ENCODE measurements at places on chromosomes 6 and 20. TPM values are rescaled to one million over a fixed set of nuclear protein-coding genes. Genes with fewer than 3 reads are reported as not detected.

DNA sequence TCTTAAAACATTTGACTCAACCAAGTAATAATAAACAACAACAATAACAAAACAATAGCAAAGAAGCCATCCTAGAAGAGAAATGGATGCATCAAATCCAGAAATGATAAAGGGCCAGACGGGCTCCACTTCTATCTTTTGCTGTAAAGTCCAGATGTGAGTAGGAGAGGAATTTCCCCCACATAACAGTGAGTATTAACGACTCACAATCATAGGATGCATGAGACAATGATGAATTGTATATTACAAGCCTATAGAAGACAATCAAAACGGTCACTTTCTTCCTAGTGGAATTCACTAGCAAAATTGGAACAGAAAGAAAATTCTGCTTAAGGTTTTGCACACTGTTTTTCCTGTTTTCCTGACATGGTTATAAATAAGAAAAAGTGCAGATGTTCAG is 97.0 kb upstream of the PREP start:
- DNase-seq, result no peak
- peaks cover 5% of the 10 kb centered on the region for H3K27me3 ChIP-seq
- no peaks in the 10 kb centered on the region for H3K36me3 ChIP-seq
- H3K27ac ChIP-seq, result no peak overlapping the region

DNA sequence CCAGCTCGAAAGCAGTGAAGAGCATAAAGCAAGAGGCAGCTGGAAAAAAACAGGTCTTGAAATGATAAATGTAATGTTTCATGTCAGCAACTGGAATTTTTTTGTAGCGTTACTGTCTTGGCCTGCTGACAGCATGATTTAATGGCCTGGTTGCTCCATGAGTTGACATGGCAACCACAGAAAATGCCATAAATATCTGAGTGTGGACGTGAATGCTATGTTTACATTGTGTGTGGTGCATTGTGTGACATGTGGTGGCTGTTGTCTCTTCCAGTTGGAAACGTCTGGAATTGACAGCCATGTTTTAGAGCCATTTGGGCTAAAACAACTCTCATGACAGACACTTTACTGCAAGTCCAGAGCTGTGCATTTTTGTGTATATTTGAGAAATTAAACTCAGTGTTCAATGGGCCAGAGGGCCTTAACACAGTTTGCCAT is 170.0 kb downstream of the FOXA2 start:
- no peaks in the 10 kb centered on the region for H3K36me3 ChIP-seq
- H3K27me3 ChIP-seq, result no peaks in the 10 kb centered on the region
- no peak overlapping the region for H3K4me3 ChIP-seq
- H3K4me1 ChIP-seq, result no peaks in the 10 kb centered on the region
- no peak for DNase-seq

DNA sequence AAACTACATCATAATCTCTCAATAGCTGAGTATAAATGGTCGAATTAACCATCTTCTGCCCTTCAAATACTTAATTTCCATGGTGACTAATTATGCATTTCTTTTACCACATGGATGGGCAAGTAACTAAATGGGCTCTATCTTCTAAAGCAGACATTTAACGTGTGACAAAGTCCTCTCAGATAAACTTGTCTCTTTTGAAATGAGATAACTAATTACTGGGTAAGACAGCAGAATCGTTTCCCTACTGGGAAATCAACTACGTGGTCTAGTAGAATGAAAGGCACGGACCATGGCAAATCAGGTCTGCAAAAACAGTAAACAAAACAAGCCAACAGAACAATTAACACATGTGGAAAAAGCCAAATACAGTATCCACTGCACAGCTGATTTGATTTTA is 137.7 kb downstream of the BACH2 start:
- no peak for DNase-seq
- H3K4me3 ChIP-seq, result no peak overlapping the region
- H3K4me1 ChIP-seq, result peaks cover 87% of the 10 kb centered on the region

PLG gene
- total RNA-seq, result not detected

DNA sequence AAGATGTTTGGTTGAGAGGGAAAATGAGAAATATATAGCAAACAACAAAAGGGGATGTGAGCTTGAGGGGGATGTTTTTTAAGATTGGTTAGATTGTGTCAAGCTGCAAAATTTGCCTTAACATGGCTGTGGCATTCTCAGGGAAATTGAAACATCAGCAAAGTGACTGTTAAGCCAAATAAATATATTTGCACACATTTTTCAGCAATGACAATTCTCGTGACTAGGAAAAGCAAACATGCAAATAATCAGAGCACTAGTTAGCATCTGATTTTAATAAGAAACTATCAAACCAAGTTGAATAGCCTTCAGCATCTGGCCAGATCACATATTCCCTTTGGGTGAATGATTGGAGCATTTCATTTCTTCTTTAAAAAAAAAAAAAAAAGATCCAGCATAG is 262.8 kb downstream of the TBC1D7 start:
- H3K4me1 ChIP-seq, result no peaks in the 10 kb centered on the region
- H3K27ac ChIP-seq, result no peak overlapping the region
- peaks cover 2% of the 10 kb centered on the region for H3K27me3 ChIP-seq

TCP11 gene
- not detected for total RNA-seq

TUBB2B gene
- total RNA-seq, result 0.12 TPM

- H3K27me3 ChIP-seq, result no peaks in the 10 kb centered on the region
- H3K36me3 ChIP-seq, result peaks cover 8% of the 10 kb centered on the region
- no peak for DNase-seq
- H3K4me3 ChIP-seq, result no peak overlapping the region
- peaks cover 4% of the 10 kb centered on the region for H3K4me1 ChIP-seq
- no peak overlapping the region for H3K27ac ChIP-seq
Observed at GRCh38 chr6:108685970-108686369, 125.3 kb downstream of the FOXO3 start.

DNA sequence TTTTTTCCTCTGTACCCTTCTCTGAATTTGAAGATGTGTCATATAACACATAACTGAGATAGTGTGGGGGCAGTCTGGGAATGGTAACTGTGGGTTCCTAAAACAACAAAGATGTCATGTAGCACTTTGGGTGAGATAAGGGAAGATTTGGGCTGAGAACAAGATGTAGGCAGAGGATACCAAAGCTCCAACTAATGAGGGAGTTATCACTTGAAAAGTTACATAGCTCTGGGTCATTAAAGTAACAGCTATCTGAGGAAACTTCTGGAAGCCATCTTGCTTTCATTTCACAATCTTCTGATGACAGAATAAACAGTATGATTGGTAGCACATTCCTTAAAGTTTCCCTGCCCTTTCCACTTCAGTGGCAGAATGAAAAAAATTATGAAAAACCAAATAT is 255.4 kb downstream of the TBX18 start:
- no peak overlapping the region for H3K27ac ChIP-seq
- no peaks in the 10 kb centered on the region for H3K36me3 ChIP-seq
- DNase-seq, result no peak

TNFRSF21 gene
- 4.3 TPM for total RNA-seq

GRCh38 chr20:11891776-11892545 is 25.7 kb upstream of the BTBD3 start:
- peaks cover 2% of the 10 kb centered on the region for H3K36me3 ChIP-seq
- DNase-seq, result peak; percentile 75
- peak overlapping the region; percentile 73 for H3K27ac ChIP-seq
- H3K27me3 ChIP-seq, result peaks cover 25% of the 10 kb centered on the region
- H3K4me3 ChIP-seq, result peak overlapping the region; percentile 72

GRCh38 chr6:127586372-127586771 is 9.4 kb downstream of the C6orf58 start:
- peak; percentile 5 for DNase-seq
- H3K4me3 ChIP-seq, result no peak overlapping the region
- H3K27me3 ChIP-seq, result peaks cover 4% of the 10 kb centered on the region
- no peak overlapping the region for H3K27ac ChIP-seq

KHDC1L gene
- not detected for total RNA-seq

DNA sequence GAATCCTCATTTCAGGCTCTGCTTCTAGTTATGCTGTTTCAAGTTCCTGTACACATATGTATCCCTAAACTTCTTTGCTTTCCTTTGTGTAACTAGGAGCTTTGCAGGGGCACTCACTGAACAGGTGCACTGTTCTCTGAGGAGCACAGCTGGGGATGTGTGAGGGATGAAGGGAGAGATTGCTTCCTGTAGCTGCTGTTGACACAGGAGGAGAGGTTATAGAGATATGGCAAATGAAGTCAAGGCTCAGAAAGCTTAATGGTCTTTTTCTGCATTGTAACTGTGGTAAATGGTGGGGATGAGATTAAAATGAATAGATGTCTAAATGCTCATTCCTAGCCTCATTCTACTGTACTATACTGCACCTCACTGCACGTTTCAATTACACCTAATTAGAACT is 454.3 kb downstream of the BTBD3 start:
- no peak for DNase-seq
- no peaks in the 10 kb centered on the region for H3K27me3 ChIP-seq
- H3K4me1 ChIP-seq, result no peaks in the 10 kb centered on the region
- H3K27ac ChIP-seq, result no peak overlapping the region
- H3K4me3 ChIP-seq, result no peak overlapping the region

- no peaks in the 10 kb centered on the region for H3K36me3 ChIP-seq
- H3K4me3 ChIP-seq, result no peak overlapping the region
- DNase-seq, result no peak
- no peaks in the 10 kb centered on the region for H3K27me3 ChIP-seq
Observed at GRCh38 chr6:112622036-112622435, 274.9 kb downstream of the RFPL4B start.

ME1 gene
- not detected for total RNA-seq

- peaks cover 82% of the 10 kb centered on the region for H3K27me3 ChIP-seq
- no peak overlapping the region for H3K27ac ChIP-seq
- DNase-seq, result peak; percentile 49
- peak overlapping the region; percentile 72 for H3K4me3 ChIP-seq
Observed at GRCh38 chr6:108114841-108115597, 40.5 kb upstream of the OSTM1 start.

- no peak overlapping the region for H3K27ac ChIP-seq
- no peak for DNase-seq
- H3K4me1 ChIP-seq, result no peaks in the 10 kb centered on the region
- no peak overlapping the region for H3K4me3 ChIP-seq
Observed at GRCh38 chr6:164015088-164015484, 600.6 kb downstream of the QKI start.

GRCh38 chr20:48631114-48632016 is 196.4 kb downstream of the PREX1 start:
- H3K4me1 ChIP-seq, result peaks cover 15% of the 10 kb centered on the region
- H3K4me3 ChIP-seq, result no peak overlapping the region
- H3K27ac ChIP-seq, result no peak overlapping the region
- no peaks in the 10 kb centered on the region for H3K27me3 ChIP-seq

FLRT3 gene
- not detected for total RNA-seq

- peaks cover 16% of the 10 kb centered on the region for H3K27me3 ChIP-seq
- peaks cover 3% of the 10 kb centered on the region for H3K4me1 ChIP-seq
- no peak for DNase-seq
- H3K36me3 ChIP-seq, result no peaks in the 10 kb centered on the region
- H3K4me3 ChIP-seq, result no peak overlapping the region
Observed at GRCh38 chr20:43452404-43453126, 5.1 kb upstream of the SRSF6 start.

GRCh38 chr6:153032255-153032882 is 29.9 kb upstream of the MTRF1L start:
- peaks cover 7% of the 10 kb centered on the region for H3K27me3 ChIP-seq
- no peaks in the 10 kb centered on the region for H3K4me1 ChIP-seq
- H3K27ac ChIP-seq, result no peak overlapping the region

GRCh38 chr6:56046576-56046975 is 171.2 kb upstream of the BMP5 start:
- H3K27ac ChIP-seq, result no peak overlapping the region
- no peaks in the 10 kb centered on the region for H3K4me1 ChIP-seq
- H3K36me3 ChIP-seq, result no peaks in the 10 kb centered on the region
- H3K27me3 ChIP-seq, result no peaks in the 10 kb centered on the region
- no peak for DNase-seq
- H3K4me3 ChIP-seq, result no peak overlapping the region

ADGB gene
- not detected for total RNA-seq

DNA sequence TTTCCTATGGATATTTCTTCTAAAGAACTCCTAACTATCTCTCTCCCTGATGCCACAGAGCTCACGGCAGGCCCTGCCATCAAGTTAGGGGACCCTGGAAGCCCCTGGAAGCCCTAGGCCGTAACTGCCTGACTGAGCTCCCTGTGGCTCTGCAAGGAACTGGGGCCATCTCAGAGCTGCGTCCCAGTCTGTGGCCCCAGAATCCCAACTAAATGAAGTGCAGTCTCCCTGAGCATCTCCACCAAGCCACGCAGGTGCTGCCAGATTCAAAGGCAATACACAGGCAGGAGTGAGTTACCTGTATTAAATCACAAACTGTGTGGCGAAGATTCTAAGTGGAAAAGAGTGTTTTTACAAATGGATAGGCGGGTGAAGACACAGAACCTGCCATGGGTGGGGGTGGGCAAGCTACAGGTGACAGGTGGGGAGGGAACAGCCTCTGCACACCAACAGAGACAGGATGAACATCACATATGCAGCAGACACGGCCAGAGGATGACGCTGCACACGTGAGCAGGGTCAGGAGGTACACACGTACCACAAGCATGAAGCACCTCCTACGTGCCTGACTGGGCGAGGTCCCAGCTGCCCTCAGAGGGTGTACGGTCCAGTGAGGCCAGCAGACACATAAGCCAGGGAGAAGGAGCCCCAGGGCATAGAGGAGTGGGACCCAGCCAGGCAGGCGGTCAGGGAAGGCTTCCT is 358.5 kb downstream of the ZFAND3 start:
- H3K36me3 ChIP-seq, result peaks cover 2% of the 10 kb centered on the region
- no peak overlapping the region for H3K4me3 ChIP-seq
- no peak overlapping the region for H3K27ac ChIP-seq
- DNase-seq, result peak; percentile 0
- no peaks in the 10 kb centered on the region for H3K27me3 ChIP-seq
- peaks cover 3% of the 10 kb centered on the region for H3K4me1 ChIP-seq

DNA sequence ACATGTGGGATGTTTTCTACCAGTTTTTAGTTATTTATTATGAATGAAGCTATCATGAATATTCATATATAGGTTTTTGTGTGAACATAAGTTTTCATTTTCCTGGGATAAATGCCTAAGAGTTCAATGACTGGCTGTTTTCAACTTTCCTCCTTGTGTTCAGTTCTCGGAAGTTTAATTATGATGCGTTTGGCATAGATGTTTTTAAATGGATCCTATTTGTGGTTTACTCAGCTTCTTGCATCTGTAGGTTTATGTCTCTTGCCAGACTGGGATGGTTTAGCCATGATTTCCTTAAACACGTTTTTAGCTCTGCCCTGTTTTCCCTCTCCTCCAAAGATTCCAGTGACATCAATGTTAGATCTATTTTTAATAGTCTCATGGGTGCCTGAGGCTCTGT is 411.1 kb upstream of the CDH4 start:
- H3K27ac ChIP-seq, result no peak overlapping the region
- no peak overlapping the region for H3K4me3 ChIP-seq
- H3K27me3 ChIP-seq, result peaks cover 16% of the 10 kb centered on the region
- H3K36me3 ChIP-seq, result no peaks in the 10 kb centered on the region
- no peak for DNase-seq

- H3K4me3 ChIP-seq, result no peak overlapping the region
- no peaks in the 10 kb centered on the region for H3K36me3 ChIP-seq
- H3K27ac ChIP-seq, result no peak overlapping the region
Observed at GRCh38 chr6:5036269-5036668, 32.4 kb upstream of the RPP40 start.

GRCh38 chr6:63529498-63529897 is 42.8 kb upstream of the LOC128125822 start:
- H3K27me3 ChIP-seq, result no peaks in the 10 kb centered on the region
- no peak overlapping the region for H3K4me3 ChIP-seq
- no peaks in the 10 kb centered on the region for H3K36me3 ChIP-seq
- H3K4me1 ChIP-seq, result peaks cover 7% of the 10 kb centered on the region
- H3K27ac ChIP-seq, result peak overlapping the region; percentile 54

- no peaks in the 10 kb centered on the region for H3K36me3 ChIP-seq
- no peaks in the 10 kb centered on the region for H3K4me1 ChIP-seq
- no peak for DNase-seq
- H3K27ac ChIP-seq, result no peak overlapping the region
Observed at GRCh38 chr20:991850-992249, 10.3 kb downstream of the RSPO4 start.

- DNase-seq, result no peak
- no peaks in the 10 kb centered on the region for H3K36me3 ChIP-seq
- peaks cover 4% of the 10 kb centered on the region for H3K4me1 ChIP-seq
- no peak overlapping the region for H3K27ac ChIP-seq
Observed at GRCh38 chr6:153096031-153096430, 35.1 kb downstream of the RGS17 start.
